ENCODE measurements at places on chromosomes 11 and 22. TPM values are rescaled to one million over a fixed set of nuclear protein-coding genes. Genes with fewer than 3 reads are reported as not detected.

The ARSA gene
- 6.6 TPM for total RNA-seq

The CRY2 gene
- 33.9 TPM for total RNA-seq

The OR56A4 gene
- not detected for total RNA-seq

The GAL3ST3 gene
- total RNA-seq: 10.3 TPM

The FIBIN gene
- total RNA-seq: 4.4 TPM

The RIC8A gene
- 66.9 TPM for total RNA-seq

The TCN1 gene
- not detected for total RNA-seq

The OR51A4 gene
- total RNA-seq: not detected
